ENCODE measurements at places on chromosomes 16 and 17.

DNA sequence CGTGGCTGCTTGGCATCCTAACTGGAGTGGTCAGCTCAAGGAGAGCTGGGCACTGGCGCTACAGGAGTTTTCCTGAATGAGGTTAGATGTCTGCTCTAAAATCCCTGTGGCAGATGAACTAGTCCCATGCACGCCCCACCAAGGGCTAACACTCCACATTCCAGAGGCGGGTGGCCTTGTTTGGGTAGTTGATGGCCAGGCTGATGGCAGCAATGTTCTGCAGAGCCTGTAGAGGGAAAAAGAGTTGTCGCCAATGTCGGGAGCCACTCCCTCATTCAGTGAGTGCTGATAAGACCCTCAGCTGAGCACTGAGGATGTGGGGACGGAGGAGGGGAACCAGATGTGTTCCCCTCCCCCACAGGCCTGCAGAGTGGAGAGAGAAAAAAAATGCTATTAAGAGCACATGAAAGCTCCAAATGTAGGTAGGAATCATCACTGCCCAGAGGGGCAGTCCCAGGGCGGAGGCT, 42.5 kb upstream of the ATP2A3 start:
- no peak for DNase-seq

- DNase-seq = no peak
These were observed 1.1 kb downstream of the CCP110 start for GRCh38 chr16:19524616-19525384.

GRCh38 chr16:22912654-22913053, 98.7 kb downstream of the HS3ST2 start:
- no peak for DNase-seq

DNA sequence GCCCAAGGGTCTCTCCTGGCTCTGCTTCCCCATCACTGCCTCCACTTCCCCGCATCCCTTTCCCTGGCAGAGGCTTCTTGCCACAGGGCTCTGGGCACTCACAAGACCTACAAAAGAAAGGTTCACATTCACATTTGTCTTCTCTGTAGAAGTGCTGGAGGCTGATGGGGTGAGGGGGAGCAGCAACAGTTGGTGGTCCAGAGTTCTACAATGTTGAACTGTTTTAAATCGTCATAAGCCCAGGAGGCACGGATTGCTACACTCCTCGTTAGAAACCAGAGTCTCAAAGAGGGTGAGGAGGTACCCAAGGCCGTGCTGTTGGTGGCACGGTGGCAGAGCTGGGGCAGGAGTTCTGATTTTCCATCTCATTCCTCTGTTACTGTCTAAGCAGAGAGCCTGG, 5.8 kb upstream of the RAI1 start:
- DNase-seq = no peak

DNA sequence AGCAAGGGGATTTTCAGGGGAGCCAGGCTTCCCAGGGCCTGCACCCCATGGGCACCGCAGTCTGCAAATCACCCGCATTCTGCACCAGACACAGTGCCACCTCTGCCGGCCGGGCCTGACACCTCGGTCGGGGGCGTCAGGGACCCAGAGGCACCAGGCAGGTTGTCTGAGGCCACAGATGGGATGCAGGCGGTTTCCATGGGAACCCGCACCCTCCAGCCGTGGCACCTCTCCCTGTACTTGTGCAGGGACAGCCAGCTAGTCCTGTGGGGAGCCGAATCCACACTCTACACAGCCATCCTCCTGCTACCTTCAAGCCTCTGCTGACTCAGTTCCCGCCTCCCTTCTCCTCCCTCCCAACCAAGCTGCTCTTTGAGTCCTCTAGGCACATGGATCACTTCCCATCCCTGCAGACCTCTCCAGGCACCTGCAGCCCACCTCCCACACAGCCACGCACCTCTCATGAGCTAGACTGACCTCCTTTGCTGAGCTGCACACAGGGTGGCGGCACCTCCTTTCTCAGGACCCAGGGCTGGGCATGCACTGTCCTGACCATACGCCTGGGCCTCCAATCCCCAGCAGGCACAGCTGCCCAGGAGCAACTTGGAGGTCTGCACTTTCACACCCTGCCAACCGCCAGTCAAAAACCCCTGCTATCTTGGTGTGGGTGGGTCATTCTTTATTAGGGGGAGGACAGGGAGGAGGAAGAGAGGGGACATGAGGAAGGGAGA, 119.5 kb downstream of the C16orf78 start:
- DNase-seq = no peak

GRCh38 chr16:1331712-1332617, 1.5 kb upstream of the BAIAP3 start:
- peak; percentile 61 for DNase-seq

DNA sequence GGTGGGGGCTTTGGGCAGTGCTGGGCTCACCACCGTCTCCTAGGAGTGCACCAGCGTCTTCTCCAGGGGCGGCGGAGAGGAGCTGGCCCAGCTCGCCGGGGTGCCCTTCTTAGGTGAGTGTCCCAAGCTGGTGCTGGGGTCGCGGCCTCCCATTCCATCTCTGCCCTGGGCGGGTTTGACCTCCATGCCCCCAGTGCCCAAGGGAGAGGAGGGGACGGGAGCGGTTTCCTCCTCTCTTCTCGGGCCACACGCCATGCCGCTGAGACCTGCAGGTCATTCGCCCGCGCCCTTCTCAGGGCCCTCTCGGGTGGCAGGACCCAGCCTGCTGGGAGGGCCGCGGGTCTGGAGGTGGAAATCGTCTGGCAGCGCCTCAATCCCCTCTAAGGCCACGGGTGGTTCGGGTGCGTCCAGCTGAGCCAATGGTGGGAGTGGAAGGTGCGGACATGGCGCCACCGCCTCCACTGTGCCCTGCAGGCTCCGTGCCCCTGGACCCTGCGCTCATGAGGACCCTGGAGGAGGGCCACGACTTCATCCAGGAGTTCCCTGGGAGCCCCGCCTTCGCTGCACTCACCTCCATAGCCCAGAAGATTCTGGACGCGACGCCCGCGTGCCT, 5.3 kb downstream of the IGFALS start:
- no peak for DNase-seq

DNA sequence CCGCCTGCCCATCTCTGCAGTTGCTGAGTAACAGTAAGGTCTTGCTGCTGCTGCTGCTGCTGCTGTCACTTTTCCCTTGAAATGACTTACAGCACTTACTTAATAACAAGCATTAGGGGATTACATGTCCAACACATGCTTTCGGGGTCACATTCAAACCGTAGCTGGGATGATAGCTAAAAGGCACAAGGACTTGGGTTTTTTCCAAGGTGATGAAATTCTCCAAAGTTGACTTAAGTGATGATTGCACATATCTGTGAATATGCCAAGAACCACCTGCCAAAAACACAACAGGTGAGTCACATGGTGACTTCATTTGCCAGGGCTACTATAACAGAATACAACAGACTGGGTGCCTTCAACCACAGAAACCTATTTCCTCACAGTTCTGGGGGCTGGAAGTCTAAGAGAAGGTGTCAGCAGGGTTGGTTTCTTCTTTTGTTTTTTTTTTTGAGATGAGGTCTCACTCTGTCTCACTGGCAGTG, 121.9 kb upstream of the TNRC6C start:
- DNase-seq = peak; percentile 25

- DNase-seq = peak; percentile 91
These were observed 65.0 kb downstream of the PARN start for GRCh38 chr16:14564861-14565687.

DNA sequence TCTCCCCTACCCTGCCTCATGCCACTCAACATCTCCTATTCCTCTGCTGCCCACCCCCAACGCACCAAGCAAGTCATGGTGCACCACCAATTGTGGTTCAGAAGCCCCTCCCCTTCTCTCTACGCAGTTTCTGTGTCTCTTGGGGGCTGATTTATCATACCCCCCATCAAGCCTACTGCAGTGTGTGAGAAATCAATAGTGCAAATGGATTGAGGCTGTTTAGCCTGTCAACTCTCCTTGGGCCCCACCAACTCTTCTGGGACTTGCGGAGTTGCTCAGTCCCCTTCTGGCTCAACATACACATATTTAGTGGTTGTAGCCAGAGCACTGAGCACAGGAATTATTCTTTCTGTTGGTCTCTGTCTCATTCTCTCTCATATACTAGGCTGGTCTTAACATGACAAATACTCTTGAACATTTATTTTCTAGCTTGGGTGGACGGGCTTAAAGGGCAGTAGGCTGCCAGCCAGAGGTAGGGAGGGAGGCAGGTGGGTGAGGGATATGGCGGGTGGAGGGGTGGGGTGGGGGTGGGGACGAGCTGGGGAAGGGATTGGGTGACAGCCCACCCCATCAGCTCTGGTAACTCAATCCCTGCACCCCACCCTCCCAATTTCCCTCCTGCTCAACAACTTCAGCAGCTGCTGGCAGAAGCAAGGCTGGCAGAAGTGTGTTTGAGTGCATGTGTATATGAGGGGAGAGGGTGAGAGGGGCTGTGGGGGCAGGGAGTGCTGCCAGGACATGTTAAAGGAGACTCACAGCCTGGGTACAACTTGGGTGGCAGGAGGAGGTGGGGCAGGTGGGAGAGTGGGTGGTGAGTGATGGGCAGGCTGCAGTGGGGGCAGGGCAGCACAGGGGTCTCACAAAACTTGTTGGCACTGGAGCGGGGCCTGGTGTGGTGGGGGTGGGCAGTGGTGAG, 4.9 kb downstream of the RARA start:
- no peak for DNase-seq

DNA sequence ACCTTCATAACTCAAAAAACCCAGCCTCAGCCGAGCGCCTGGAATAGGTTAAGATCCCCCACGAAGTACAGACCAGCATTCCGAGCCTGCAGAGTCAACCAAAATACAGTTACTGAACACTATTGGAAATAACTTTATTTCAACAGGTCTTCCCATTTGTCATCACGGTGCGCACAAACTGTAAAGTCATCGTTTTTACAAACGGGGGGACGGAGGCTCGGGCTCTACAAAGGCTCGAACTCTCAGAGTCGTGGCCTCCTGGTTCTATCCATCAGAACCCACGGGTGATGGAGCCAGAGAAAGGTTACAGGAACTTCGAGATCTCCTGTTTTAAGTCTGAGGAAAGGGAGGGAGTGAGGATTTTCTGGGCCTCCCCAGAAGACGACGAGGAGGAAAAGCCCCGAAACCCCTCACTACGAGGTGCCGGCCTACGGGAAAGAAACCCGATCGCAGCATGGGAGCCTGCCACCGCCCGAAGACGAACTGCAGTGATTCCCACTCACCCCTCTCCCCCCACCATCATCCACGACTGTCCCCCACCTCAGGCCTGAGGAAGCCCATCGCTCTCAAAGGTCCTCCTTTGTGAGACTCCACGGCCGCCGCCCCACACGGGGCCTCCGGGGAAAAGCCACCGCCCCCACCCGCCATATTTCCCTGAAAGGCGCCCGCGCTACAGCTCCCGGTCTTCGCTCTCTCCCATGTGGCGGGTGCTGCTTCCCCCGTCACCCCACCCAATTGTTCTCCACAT, 917 bp downstream of the YWHAE start:
- DNase-seq = no peak

DNA sequence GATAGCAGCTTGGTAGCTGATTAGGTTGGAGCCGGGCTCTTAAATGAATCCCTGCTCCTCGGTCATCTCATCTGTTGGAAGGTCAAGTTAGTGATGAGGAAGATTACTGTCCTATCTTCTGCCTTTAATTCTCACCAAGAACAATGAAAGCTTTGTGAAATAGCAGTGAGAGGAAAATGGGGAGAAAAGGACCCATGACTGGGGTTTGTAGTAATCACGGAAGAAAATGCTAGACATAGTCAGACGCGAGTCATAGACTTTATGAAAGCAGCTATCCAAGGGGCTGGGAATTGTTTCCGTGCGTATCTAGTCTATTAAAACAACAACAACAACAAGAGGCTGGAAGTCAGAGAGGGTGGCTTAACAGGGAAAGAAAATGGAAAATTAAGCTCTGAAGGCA, 18.3 kb downstream of the PIK3R5 start:
- no peak for DNase-seq

GRCh38 chr17:62665599-62665998, 38.1 kb downstream of the MRC2 start:
- DNase-seq = no peak

DNA sequence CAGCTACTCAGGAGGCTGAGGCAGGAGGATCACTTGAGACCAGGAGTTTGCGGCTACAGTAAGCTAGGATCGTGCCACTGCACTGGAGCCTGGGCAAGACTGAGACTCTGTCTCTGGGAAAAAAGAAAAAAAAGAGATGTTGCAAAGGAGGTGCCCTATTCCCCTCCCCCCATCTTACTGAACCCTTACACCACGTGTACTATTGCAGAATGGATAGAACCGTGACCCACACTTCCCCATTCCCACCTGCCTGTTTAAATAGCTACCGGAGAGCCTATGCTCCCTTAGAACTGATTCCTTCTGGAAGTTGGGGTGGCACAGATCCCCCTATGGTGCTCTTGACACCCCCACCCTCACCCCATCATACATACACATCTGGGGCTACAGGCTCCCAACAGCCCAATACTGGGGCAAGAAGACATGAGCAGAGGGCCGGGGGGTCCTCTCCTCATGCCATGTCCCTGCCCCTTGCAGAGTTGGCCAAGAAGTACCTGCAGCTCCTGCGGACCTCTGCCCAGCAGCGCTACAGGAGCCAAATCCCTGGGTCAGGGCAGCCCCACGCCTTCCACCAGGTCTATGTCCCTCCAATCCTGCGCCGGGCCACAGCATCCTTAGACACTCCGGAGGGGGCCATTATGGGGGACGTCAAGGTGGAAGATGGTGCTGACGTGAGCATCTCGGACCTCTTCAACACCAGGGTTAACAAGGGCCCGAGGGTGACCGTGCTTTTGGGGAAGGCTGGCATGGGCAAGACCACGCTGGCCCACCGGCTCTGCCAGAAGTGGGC, 35.7 kb downstream of the NLRC5 start:
- no peak for DNase-seq

DNA sequence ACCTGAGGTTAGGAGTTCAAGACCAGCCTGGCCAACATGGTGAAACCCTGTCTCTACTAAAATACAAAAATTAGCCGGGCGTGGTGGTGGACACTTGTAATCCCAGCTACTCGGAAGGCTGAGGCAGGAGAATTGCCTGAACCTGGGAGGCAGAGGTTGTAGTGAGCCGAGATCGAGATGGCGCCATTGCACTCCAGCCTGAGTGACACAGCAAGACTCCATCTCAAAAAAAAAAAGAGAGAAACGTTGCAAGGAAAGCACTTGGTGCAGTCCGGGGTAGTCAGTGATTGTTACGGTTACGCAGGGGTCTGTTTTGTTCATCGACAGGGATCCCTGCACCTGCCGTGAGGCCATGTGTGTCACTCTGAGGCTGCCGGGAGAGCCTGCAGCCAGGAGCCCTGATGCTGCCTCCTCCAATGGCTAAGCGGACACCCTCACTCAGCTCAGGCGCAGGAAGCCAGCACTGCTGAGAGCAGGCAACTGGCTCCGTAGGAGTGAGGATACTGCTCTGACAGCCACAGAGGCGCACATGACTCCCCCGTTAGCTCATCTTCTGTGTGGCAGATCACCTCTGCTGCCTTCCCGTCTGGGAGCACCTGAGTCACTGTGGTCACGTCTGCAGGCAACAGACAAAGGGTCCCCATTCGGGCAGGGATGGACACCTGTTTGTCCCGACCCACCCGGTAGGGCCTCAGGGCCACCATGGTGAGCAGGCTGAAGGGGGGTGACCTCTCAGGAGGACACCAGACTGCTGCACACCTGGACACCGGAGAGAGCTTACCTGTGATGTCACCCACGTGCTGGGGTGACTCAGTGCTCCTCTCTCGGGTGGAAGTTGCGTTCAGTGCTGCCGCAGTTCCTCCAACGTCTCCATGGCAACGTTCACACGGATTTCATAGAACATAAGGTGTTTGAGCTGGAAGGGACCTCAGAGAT, 5.2 kb upstream of the RAB26 start:
- DNase-seq = no peak

- DNase-seq = no peak
These were observed 1.6 kb downstream of the COASY start for GRCh38 chr17:42563543-42563942.

- DNase-seq = no peak
These were observed 4.4 kb downstream of the CHD9NB start for GRCh38 chr16:53048139-53048915.
